T-helper 22 cell (primary cell): ENCODE measurements at places on chromosomes 12 and 14.

GRCh38 chr14:62066304-62066703, 304.1 kb downstream of the SNAPC1 start:
- DNase-seq: no peak

GRCh38 chr12:49511410-49511809, 27.4 kb upstream of the KCNH3 start:
- DNase-seq: no peak

- DNase-seq: no peak
These were observed 19.7 kb downstream of the TESC start for GRCh38 chr12:117079487-117079886.

DNA sequence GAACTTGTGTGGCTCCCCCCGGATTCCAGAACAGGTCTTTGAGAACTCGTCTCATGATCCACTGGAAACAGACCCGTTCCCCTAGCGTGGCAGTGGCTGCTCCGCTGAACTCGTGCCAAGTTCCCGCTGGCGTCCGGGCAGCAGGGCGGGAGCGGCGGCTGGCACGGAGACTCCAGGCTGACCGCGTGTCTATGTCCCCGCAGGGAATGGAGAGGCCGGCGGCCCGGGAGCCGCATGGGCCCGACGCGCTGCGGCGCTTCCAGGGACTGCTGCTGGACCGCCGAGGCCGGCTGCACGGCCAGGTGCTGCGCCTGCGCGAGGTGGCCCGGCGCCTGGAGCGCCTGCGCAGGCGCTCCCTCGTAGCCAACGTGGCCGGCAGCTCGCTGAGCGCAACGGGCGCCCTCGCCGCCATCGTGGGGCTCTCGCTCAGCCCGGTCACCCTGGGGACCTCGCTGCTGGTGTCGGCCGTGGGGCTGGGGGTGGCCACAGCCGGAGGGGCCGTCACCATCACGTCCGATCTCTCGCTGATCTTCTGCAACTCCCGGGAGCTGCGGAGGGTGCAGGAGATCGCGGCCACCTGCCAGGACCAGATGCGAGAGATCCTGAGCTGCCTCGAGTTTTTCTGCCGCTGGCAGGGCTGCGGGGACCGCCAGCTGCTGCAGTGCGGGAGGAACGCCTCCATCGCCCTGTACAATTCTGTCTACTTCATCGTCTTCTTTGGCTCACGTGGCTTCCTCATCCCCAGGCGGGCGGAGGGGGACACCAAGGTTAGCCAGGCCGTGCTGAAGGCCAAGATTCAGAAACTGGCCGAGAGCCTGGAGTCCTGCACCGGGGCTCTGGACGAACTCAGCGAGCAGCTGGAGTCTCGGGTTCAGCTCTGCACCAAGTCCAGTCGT, 1.5 kb downstream of the APOLD1 start:
- peak; percentile 59 for DNase-seq

- no peak for DNase-seq
These were observed 91.2 kb downstream of the RFLNA start for GRCh38 chr12:124386059-124386458.

- DNase-seq: peak; percentile 49
These were observed 59.9 kb upstream of the FBRSL1 start for GRCh38 chr12:132429946-132430643.

- no peak for DNase-seq
These were observed 696 bp downstream of the RPL36AL start for GRCh38 chr14:49619730-49620129.

GRCh38 chr12:30959778-30960177, 33.2 kb downstream of the TSPAN11 start:
- no peak for DNase-seq
